ENCODE measurements at places on chromosomes 2 and 18.

GRCh38 chr18:79519751-79520477 lies 124.2 kb downstream of the NFATC1 start:
- no peak for DNase-seq

DNA sequence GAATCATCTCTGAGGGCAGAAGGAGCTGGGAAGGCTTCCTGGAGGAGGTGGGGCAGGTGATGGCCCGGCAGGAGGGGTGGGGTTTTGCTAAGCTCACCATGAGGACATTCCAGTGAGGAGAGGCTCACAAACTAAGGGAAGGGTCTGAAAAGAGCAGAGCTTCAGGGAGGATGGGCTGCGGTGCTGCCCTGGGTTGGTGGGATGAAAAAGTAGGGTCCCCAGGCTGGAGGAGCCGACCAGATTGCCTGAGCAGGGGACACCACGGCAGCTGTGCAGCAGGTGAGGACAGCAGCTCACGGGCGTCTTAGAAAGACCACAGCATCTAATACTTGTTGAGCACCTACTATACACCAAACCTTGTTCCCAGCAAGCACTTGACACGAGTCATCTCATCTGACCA lies 82.2 kb downstream of the DYSF start:
- no peak for DNase-seq

GRCh38 chr2:43563679-43564078 lies 32.2 kb downstream of the THADA start:
- no peak for DNase-seq

GRCh38 chr2:84946204-84947009 lies 24.6 kb upstream of the KCMF1 start:
- DNase-seq: peak; percentile 88

- DNase-seq: no peak
These were observed 85.2 kb upstream of the SESTD1 start for GRCh38 chr2:179349670-179350303.

GRCh38 chr2:9813312-9814128 lies 29.8 kb upstream of the TAF1B start:
- DNase-seq: peak; percentile 53

GRCh38 chr18:55515941-55516710 lies 71.9 kb downstream of the TCF4 start:
- no peak for DNase-seq

DNA sequence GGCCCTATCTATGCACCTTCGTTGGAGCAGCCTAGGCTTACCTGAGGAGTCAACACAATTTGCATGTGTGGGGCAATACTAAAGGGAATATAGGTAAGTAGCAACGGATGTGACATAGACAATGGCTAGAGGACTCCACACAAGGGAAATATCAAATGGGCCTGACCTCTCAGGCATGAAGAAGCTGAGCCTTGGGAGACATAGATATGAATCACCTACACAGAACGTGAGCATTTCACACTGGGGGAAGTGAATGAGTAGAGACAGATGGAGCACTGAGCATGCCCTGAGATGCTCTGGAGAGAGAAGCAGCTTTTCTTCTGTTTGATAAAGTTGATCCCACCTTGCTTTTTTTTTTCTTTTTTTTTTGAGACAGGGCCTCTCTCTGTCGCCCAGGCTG lies 97.9 kb downstream of the ATL2 start:
- no peak for DNase-seq

DNA sequence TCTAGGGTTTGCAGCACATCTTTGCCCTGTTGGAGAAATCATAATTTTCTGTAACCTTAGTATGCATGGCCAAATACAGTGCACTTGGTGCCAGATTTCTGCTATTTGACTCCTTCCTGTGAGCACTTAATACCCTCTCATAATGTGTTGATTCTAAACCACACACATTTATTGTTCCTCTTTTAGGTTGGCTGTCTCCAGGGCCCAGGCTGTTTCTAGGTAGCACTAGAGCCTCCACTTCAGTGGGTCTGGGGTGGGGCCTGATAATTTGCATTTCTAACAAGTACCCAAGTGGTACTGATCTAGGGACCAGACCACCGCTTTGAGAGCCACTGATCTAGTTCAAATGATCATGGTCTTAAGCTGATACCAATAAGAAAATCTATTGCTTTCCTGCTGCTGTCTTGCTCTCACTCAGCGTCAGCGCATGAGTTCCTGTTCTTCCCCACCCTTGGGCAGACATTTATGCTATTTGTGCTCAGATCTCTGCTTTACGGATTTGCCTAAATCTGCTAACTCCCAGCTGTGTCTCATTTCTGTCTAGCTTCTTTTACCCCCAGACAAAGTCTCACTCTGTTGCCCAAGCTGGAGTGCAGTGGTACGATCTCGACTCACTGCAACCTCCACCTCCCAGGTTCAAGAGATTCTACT lies 7.4 kb downstream of the PTRHD1 start:
- DNase-seq: peak; percentile 29
